ENCODE measurements at places on chromosomes 4 and X.

DNA sequence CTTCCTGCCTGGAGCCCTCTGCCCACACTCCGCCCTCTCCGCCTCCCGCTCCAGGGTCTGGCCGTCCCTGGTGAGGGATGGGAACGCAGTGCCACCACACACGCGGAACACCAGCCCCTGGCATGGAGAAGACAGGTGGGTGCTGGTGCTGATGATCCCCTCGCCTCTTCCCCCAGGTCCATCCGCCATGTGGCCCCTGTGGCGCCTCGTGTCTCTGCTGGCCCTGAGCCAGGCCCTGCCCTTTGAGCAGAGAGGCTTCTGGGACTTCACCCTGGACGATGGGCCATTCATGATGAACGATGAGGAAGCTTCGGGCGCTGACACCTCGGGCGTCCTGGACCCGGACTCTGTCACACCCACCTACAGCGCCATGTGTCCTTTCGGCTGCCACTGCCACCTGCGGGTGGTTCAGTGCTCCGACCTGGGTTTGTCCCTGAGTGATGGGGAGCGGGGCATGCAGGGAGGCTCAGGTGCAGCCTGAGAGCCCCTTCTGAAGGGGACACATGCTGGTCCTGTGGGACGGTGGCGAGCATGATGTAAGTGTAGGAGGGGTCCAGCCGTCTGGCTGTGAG, 9.8 kb downstream of the BGN start:
- DNase-seq = no peak

DNA sequence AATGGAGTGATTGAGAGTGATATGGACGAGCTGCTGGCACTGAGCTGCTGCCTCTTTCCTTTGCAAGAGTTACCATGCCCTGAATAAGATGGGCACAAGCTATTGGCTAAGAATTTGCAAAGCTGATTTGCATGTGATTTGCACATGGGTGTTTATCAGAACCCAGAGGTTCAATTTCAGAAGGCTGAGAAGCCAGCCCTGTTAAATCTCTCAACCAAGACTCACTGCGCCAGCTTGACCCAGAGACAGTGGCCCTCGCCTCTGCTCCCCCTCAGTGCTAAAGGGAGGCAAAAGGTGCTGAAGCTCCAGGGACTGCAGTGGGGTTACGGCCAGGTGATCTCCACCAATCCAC, 701 bp downstream of the ARHGAP4 start:
- no peak for DNase-seq

DNA sequence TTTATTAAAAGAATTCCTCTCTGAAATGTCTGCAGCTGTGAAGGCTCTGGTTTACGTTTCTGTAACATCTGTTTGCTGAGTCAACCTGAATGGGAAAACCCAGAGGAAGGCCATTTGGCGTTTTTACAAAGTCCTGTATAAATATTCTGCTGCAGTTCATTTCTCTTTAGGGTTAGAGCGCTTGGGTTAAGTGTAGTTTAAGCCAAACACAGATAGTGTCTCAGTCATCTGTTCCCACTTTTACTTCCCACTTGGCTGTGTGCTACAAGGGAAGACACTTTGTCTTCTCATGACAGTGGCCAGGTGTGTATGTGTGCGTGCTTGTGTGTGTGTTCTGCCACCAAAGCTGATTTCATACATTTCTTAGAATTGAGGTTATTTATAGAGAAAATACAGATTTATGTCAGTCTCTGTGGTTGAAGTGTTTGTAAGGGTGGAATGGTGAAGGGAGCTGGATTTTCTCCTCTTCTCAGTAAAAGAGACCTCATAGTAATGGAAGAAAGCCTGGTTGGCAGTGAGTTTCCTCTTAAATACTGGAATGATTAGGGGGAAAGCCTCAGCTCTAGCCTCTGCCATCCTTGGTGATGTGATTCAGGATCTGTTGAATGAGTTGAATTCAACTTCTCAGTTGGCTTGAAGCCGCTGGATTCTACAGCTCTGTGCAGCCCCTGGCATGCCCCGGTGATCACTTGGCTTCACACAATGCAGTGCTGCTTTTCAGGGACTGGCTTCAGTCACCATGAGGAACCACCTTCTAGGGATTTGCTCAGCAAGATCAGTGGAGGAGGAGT, 50.6 kb downstream of the JADE1 start:
- no peak for DNase-seq

DNA sequence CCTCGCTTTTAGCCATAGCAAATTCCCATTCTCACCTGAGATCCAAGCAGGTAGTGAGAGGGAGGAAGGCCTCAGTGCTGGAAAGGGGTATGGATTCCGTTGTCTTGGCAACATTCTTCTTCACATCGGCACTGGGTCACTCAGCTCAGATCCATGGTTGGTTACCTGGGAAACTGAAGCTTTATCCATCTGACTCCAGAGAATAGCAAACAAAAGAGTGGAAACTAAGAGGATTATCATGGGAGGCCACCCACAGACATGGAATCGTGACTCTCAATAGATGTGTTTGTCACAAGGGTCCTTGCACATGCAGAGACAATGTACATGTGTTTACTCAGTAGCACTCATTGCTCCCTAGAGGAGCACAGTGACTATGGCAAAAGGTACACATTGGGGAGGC, 81.0 kb downstream of the MAGED4 start:
- DNase-seq = no peak

- no peak for DNase-seq
These were observed 8.0 kb upstream of the KLHL5 start for GRCh38 chr4:39053983-39054382.

DNA sequence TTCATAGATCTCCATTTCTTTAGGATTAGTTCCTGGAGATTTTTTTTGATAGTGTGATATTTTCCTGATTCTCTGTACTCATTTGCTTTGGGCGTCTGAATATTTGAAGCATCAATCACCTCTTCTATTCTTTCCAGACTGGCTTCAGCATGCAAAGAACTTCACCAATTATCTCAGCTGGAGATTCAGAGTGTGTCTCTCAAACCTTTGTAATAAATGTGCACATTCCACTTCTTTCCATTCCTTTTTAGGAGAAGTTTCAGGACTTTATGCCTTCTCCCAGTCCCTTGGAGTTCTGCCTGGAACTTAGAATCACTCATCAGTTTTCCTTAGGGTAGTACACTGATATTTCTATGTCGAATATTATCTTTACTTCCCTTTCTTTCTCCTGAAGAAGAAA, 334.8 kb downstream of the TEX13C start:
- DNase-seq = no peak

DNA sequence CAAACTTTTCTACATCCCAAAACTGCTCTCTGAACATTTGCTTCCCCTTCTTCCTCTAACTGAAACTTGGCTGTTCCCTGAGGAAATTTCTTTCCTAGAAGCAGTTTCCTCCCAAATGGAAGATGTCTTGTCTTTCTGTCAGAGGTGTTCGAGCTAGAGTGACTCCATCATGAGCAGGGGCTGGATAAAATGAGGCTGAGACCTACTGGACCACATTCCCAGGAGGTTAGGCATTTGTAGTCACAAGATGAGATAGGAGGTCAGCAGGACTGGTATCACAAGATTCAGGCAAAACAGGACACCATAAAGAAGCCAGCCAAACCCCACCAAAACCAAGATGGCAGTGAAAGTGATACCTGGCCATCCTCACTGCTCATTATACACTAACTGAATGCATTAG, 35.8 kb upstream of the PGRMC2 start:
- DNase-seq = no peak

- no peak for DNase-seq
These were observed 30.2 kb downstream of the SPINK2 start for GRCh38 chr4:56791316-56791715.

- no peak for DNase-seq
These were observed 68.3 kb downstream of the EVC2 start for GRCh38 chr4:5640096-5640495.
